Mesothelial cell of epicardium (in vitro differentiated cells): ENCODE measurements at places on chromosomes 4 and X. TPM values are rescaled to one million over a fixed set of nuclear protein-coding genes. Genes with fewer than 3 reads are reported as not detected.

DNA sequence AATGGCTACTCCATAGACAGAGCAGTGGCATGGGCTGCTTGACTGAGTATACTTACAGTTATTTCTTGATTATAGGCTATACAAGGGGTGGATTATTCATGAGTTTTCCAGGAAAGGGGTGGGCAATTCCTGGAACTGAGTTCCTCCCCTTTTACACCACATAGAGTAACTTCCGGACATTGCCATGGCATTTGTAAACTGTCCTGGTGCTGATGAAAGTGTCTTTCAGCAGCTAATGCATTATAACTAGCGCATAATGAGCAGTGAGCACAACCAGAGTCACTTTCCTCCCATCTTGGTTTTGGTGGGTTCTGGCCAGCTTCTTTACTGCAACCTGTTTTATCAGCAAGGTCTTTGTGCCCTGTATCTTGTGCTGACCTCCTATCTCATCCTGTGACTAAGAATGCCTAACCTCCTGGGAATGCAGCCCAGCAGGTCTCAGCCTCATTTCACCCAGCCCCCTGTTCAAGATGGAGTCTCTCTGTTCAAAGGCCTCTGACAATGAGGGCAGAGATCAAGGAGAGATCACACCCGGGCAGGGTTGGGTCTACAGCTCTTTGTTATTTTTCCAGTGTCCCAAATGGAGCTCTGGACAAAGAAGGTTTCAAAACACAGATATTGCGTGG, 468.4 kb upstream of the PRKX start:
- no peak for DNase-seq

GRCh38 chr4:3321295-3321889, 28.6 kb downstream of the RGS12 start:
- DNase-seq: no peak

The CFAP97 gene
- 28.2 to 30.2 TPM (median 29.2 TPM) in 3 replicates for total RNA-seq

The GLRA3 gene
- total RNA-seq: 0.02 TPM in 1 of 3 replicates, not detected in the others

- DNase-seq: no peak
Measured at GRCh38 chrX:24983931-24984330, 31.8 kb downstream of the ARX start.

DNA sequence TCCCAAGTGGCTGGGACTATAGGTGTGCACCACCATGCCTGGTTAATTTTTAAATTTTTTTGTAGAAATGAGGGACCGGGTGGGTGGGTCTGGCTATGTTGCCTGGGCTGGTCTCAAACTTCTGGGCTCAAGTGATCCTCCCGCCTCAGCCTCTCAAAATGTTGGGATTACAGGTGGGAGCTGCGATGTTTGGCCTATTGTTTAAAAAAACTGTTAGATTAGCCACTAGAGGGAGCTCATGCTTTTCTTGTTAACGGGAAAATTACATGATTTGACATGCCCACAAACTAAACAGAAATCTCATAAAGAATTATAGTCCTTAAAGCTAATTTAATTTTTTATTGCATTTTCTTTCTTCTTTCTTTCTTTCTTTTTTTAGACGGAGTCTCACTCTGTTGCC, 5.0 kb upstream of the SDAD1 start:
- DNase-seq: no peak

DNA sequence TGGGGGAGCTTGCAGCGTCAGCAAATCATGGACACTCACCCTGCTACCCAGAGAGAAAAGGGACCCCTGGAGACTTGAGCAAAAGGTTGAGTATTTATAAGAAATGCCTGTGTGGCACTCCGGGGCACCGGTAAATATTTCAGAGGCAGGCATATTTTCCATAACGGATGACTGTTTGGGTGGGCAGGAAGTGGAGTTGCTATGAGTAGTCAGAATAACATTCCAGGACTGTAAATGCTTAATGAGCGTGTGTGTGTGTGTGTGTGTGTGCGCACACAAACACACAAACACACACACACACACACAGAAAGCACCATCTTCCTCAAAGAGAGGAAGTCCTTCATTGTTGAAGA, 74.6 kb downstream of the MXRA5 start:
- no peak for DNase-seq

DNA sequence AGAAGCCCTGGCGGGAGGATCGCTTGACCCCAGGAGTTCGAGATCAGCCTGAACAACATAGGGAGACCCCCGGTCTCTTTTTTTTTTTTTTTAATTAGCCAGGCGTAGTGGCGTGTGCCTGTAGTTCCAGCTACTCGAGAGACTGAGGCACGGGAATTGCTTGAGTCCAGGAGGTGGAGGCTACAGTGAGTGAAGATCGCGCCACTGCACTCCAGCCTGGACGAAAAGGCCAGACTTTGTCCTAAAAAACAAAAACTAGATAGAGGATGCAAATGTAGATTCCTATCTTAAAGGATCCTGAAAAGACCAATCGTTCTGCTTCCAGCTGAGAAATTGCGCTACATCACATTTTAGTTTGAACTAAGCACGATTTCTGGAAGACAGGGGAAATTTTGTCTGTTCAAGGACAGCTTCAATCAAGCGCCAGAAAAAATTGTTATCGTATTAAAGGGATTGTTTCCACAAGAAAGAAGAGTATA, 627 bp upstream of the HSD17B11 start:
- no peak for DNase-seq

DNA sequence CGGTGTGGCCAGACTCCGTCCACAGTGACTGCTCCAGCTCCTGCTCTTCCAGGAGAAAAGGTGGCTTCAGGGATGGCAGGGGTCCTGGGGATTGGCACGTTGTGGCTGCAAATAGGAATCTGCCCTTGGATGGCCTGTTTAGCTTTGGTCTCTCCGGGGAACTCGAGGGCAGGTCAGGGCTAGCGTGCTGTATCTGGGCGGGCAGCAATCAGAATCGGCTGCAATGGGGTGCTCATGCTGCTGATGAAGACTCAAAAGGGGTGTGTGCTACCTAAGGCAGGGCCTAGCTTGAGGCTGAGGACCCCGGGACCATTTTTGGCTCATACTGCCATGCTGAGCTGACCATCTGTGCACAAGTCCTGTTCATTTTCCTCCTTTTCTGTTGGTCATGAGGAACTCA, 51.3 kb downstream of the RGS12 start:
- DNase-seq: no peak

DNA sequence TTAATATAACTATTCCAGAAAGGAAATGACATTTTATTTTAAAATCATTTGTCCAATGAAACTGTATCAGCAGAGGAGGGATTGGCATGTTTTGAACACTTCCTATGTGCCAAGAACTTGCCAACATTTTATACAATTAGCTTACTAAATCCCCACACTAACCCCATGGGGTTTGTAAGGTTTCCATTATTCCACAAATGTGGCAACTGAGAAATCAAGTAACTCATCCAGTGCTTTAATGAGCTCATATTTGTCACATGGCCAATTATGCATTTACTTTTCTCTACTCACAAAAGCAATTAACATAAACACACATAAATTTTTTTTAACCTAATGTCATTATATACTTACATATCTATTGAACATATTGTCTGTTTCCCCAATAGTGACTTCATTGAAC, 37.3 kb downstream of the MANBA start:
- no peak for DNase-seq

The UGT2B7 gene
- not detected in 3 replicates for total RNA-seq

GRCh38 chr4:48131736-48132135, 2.3 kb downstream of the TXK start:
- DNase-seq: no peak

GRCh38 chr4:179372242-179372641, 1930.0 kb upstream of the AGA start:
- no peak for DNase-seq

DNA sequence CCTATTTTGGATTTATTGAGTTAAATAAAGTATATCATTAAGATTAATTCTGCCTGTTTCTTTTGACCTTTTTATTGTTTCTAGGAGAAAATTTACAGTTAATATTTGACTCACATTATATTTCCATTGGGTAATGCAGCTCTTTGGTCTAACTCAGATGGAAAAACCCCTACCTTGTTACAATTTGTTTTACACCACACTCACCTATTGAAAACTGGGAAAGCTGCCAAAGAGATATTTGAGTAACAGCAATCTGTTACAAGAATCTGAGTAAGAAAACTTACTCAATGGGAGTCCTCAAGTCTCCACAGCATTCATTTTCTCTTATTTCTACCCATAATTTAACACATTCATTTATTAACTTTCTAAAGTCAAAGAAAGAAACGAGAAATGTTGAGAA, 108.0 kb upstream of the TLL1 start:
- DNase-seq: no peak

The FRMD7 gene
- total RNA-seq: 0.07 to 0.18 TPM (median 0.13 TPM) in 3 replicates

- DNase-seq: no peak
Measured at GRCh38 chrX:152619897-152620296, 17.8 kb upstream of the GABRQ start.

The RHOXF1 gene
- total RNA-seq: 0.47 to 0.89 TPM (median 0.52 TPM) in 3 replicates

GRCh38 chr4:61162116-61162515, 38.0 kb upstream of the ADGRL3 start:
- DNase-seq: no peak

DNA sequence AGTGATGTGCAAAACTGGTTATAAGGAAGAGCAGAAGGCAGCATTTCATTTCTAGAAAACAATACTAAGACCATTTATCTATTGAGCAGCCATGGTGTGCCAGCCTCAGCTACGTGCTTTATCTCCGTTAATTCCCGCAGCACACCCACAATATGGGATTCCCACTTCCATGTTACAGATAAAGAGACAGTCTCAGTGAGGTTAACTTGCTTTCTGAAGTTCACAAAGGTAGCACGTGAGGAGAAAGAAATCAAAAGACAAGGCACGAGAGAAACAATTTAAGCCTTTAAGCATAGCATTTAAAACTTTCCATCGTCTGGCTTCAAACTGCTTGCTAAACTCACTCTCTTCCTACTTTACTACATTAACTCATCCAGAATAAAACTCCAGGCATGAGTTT, 8.0 kb upstream of the RPL34 start:
- DNase-seq: no peak

The AIMP1 gene
- total RNA-seq: 40.6 to 48.8 TPM (median 44.8 TPM) in 3 replicates

The HERC3 gene
- 15.8 to 17.2 TPM (median 17.0 TPM) in 3 replicates for total RNA-seq

DNA sequence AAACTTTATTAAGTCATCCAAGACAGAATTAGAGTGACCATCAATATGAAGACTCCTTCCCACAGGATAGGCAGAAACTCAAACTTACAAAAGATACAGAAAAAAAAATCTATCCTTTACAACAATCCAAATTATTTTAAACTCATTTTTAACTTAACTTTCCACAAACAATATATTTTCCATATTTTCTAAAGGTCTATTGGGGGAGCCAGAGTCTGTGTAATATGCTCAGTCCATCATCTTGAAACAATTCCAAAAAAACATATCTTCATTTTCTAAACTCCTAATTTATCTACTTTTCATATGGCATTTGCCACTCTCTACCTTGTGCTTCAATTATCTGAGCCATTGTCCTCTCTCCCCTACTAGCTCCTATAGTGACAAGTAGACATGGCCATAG, 378.1 kb downstream of the PDGFC start:
- DNase-seq: no peak

The CLNK gene
- total RNA-seq: not detected in 3 replicates

GRCh38 chr4:38800366-38800765, 4.2 kb downstream of the TLR1 start:
- DNase-seq: no peak

- no peak for DNase-seq
Measured at GRCh38 chr4:1635464-1635863, 48.6 kb downstream of the FAM53A start.

- no peak for DNase-seq
Measured at GRCh38 chr4:46554760-46555465, 165.0 kb upstream of the GABRA2 start.

GRCh38 chrX:10597871-10598270, 22.5 kb downstream of the MID1 start:
- DNase-seq: no peak

The STK26 gene
- 96.0 to 104 TPM (median 103 TPM) in 3 replicates for total RNA-seq

GRCh38 chr4:128653527-128654444, 155.7 kb upstream of the JADE1 start:
- DNase-seq: peak; percentile 27

GRCh38 chr4:161172396-161173026, 991.3 kb downstream of the FSTL5 start:
- no peak for DNase-seq

The MAGEB1 gene
- not detected in 3 replicates for total RNA-seq

DNA sequence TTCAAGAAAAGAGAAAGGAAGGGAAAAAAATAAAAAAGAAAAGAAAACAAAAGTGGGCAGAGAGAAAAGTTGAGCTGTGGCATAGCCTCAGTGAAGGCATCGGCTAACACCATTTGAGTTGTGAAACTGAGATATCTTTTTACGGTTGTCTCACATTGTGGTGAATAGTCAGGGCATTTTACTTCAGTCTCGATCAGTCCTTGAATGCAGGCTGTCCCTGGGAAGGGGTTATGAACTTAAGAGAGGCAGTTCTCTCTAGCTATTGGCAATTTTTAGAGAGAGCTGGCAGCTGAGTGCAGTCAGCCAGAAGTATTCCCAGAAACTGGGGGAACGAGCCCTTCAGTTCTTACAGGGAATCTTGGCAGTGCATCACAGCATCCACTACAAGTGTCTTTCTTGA, 93.5 kb upstream of the SLC6A14 start:
- DNase-seq: no peak

The SLC30A9 gene
- 55.8 to 59.2 TPM (median 57.9 TPM) in 3 replicates for total RNA-seq

The SPANXD gene
- total RNA-seq: 0.36 to 0.82 TPM (median 0.58 TPM) in 3 replicates

The NIPAL1 gene
- 12.1 to 13.4 TPM (median 13.3 TPM) in 3 replicates for total RNA-seq

GRCh38 chr4:25477221-25477620, 100.2 kb downstream of the ANAPC4 start:
- DNase-seq: no peak

The DNAAF6 gene
- total RNA-seq: not detected in 3 replicates

DNA sequence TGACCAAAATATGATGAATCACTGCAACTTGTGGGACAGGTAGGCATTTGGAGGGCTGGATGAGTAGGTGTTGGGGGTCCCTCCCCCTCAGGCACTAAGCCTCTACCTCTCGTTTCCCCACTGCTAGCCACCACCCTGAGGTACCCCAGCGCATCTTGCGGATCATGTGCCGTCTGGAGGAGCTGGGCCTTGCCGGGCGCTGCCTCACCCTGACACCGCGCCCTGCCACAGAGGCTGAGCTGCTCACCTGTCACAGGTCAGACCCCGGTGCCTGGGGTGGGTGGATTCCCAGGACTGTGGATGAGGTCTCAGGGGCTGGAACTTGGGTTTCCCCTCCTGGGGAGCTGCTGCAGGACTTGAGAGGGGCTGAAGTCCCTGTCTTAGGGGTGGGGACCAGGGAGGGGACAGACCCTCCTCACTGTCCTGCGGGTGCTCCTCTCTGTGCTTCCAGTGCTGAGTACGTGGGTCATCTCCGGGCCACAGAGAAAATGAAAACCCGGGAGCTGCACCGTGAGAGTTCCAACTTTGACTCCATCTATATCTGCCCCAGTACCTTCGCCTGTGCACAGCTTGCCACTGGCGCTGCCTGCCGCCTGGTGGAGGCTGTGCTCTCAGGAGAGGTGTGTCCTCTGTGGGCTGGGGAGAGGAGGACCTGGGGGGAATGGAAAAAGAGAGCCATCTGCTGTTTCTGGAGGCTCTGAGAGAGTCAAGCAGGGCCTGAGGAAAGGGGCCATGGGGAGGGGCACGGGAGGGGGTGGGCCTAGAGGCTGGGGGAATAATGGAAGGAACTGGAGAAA, 10.1 kb upstream of the ERAS start:
- no peak for DNase-seq

GRCh38 chr4:1584498-1584897, 99.6 kb downstream of the FAM53A start:
- no peak for DNase-seq
